ENCODE measurements at places on chromosomes 7 and 10.

DNA sequence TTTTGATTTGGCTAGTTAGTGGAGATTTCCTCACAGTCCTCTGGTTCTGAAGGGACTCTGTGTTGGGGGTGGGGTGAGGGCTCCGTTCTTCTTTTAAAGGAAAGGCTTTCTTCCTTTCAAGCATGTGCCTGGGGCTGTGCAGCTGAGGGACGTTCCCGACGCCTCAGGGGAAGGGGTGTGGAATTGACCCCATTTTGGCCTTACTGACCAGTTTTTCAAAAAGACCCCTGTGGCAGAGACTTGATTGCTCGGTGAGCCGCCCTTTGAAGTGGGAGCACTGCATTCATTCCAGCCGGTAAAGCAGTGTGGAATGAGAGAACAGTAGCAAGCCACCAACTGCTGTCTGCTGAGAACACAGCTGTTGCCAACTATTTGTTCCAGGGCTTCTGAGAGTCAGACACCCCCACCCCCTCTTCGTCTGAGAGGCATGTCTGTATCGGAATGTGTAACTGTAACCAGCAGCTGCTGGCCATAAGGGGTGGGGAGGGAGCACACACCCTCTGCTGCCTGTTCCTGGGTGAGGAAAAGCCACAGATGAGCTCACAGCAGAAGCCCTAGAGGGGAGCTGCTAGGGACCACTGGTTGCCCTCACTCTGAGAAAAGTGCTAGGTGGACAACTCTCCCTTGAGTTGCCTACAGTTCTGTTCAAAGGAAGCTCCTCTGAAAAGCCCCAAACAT, 33.2 kb downstream of the WBP1L start:
- no peak for DNase-seq

- DNase-seq = no peak
Measured at GRCh38 chr10:18377898-18378297, 237.7 kb downstream of the CACNB2 start.

- peak; percentile 74 for DNase-seq
Measured at GRCh38 chr7:106176414-106177299, 64.5 kb upstream of the SYPL1 start.

DNA sequence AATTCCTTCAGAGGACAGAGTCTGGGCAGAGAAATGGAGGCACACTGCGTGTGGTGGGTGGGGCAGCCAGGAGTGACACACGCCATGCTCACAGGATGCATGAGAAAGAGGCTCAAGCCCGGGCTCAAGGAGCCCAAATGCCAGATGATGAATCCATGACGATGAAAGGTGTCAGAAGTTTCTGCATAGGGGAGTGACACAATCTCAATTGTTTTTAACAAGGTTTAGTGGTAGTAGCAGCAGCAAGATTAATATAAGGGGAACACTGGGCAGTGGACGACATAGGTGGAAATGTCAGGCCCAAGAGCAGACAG, 126.1 kb downstream of the TNS3 start:
- DNase-seq = no peak

GRCh38 chr7:105880571-105881330, 4.4 kb upstream of the ATXN7L1 start:
- no peak for DNase-seq

- no peak for DNase-seq
Measured at GRCh38 chr7:93092757-93093370, 24.9 kb downstream of the SAMD9 start.

GRCh38 chr10:68955355-68955831, 577 bp upstream of the DDX21 start:
- peak; percentile 15 for DNase-seq

DNA sequence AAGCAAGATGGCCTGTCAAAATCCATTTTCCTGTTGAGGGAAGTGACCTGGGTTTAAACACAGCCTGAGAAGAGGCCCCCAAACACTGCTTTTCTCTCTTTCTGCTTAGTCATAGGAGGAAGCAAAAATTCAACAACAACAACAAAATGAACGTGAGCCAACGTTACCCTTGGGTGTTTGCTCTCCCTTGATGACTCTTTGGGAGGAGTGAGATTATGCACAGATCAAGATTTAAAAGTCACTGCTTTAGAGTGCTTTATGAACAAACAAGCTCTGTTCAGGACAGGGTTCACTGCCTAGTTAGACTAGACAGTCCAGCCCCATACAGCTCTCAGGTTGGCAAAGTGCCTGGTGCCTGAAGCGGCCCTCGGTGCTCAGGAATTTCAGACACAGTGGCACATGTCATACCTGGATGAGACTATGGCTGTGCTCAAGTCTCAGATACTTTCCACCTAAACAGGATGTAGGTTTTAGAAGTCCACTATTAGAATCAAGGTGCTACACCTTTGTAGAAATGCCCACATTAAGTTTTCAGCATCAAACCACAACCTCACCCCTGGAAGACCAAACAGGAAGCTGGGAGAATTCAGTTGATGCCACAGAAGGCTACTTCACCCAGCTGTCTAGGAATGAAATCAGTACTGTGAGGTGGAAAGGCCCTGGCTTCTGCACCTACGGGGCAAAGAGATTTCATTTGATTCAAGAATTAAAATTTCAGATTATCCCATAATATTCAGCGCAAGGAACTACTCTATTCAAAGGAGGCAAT, 38.7 kb downstream of the DENND11 start:
- DNase-seq = no peak
